Eye (tissue), 1 donor: ENCODE measurements at places on chromosomes 13 and 19.

DNA sequence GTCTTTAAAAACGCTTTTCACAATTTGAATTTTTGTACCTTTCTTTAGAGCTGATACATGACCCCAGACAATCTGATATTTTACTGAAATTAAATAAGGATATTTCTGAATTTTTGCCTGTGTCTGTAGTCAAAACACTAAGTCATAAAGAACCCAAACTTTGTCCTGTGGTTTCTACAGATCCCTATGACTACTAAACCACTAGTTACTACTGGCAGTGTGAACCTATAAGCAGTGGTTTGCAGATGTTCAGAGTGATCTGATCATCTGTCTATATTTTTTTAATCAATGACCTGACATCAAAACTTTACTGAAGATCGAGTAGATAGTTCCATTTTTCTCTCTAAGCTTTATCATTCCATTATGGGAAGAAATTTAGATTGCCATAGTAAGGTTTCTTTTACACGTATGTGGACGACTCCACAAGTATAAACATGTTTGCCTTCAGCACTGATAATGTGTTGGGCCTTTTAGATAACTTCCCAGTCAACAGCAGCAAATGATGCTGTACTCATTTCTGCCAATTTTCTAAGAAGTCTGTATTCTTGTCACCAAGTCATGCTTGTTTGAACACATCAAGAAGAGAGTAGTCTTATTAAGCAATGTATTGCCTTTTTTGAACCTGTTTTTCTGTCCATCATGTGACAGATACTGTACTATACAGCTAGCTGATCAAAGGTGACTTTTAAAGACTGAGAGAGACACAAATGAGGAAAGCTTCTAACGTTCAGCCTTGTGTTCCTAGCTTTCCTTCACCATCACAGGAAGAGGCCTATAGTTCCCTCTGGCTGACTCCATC, 21.8 kb downstream of the POLR1D start:
- DNase-seq: peak; percentile 16

- DNase-seq: peak; percentile 69
These were observed 751 bp downstream of the GRAMD1A start for GRCh38 chr19:35000647-35001501.

- DNase-seq: no peak
These were observed 57.6 kb upstream of the MEDAG start for GRCh38 chr13:30848332-30849027.

DNA sequence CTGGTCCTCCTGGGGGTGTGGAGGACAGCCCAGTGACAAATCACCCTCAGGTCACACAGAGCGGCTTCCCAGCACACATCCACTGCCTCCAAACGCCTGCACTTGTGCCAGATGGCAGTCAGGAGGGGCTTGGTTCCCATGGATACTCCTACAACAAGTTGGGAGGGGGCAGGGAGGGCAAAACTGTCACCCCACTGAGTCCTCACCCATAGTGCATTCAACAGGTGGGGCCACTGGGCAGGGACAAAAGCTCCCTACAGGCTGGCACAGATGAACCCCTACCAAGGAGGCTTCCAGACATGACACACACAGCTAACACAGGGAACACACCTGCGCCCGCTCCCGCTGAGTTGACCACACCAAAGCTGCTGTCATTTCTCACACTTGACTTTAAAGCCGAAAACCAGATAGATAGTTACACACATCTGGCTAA, 120.5 kb downstream of the STK24 start:
- DNase-seq: peak; percentile 37

DNA sequence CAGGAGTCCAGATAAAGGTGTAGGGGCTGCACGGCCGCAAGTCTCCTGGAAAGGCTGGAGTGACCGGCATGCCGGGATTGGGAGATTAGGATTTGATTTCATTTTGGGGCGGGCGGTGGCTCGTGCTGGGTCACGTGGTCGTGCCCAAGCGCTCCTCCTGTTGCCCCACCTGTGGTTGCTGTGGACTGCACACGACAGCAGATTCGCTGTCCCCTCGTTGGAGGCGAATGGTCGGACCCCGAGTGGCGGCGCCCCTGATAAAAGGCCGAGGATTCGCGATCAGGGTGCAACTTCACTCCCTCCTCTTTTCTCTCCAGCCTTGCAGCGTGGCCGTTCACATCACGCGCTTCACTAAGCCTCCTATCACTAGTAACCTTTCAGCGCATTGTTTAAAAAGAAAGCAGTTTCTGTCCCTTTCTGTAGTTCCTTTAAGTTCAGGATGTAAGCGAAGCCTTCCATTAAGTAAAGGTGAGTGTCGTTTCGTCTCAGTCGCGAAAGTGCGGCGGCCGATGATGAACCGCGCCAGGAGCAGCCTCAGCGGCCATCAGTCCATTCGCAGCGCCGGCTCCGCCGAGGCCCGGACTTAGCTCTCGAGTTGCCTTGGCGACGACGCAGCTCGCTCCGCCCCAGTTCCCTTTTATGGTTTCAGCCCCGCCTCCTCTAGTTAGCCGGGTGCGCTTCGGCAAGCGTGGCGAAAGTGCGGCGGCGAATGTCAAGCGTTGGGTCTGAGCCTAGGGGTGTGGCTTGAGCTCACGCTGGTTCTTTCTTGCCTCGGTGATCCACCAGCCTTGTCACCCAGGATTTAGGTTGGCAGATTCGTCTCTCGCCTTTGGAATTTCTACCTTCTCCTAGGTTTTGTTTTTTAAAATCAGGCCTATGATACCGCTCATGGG, 1.7 kb upstream of the PPP1R37 start:
- DNase-seq: peak; percentile 100

- DNase-seq: peak; percentile 32
These were observed 4.9 kb upstream of the TNFSF14 start for GRCh38 chr19:6674868-6675305.

GRCh38 chr13:105914291-105915036, 621.0 kb downstream of the EFNB2 start:
- DNase-seq: peak; percentile 20

DNA sequence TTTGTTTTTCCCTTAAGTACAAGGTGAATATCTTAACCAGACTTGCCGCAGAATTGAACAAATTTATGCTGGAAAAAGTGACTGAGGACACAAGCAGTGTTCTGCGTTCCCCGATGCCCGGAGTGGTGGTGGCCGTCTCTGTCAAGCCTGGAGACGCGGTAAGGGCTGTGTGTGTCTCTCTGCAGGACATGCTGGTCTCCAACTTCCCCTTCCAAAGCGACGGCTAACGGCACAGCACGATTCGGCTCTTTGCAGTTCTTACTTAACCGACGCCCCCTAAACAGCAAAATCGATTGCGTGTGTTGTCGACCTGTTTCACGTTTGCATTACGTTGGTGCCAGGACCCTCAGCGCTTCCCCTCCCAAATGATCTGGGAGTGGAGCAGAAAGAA, 73.2 kb downstream of the GGACT start:
- DNase-seq: no peak

- peak; percentile 67 for DNase-seq
These were observed 15.2 kb downstream of the ZSCAN5C start for GRCh38 chr19:56217039-56217949.

DNA sequence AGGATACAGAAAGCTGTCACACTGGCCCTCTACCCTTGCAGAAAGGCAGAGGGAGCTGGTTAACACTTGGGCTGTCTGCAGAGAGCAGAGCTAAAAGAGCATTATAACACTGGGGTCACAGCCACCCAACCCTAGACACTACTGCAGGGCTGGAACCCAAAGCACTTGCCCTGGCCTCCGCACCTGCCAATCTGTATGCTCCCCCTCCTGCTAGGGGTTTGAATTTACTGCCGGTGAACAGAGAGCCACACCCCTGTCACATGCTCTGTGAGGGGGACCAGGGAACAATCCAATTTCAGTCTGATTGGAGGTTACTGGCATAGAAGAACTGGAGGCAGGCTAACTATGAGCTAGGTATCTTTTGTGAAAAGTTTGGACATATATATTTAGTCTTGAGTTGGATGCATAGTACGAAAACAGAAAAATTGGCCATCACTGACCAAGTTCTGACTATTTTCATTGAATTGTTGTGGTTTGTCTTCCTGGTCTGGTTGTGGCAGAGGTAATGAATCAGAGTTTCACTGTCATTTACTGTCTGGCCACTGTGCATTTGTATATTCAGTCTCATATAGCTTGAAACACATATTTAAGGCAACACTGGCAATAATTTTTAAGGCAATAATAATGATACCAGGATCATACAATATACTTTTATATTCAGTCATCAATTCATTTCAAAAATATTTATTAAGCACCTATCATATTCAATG, 504.3 kb upstream of the ATXN8OS start:
- DNase-seq: no peak

- DNase-seq: no peak
These were observed 111.9 kb downstream of the RXFP2 start for GRCh38 chr13:31851216-31851615.

DNA sequence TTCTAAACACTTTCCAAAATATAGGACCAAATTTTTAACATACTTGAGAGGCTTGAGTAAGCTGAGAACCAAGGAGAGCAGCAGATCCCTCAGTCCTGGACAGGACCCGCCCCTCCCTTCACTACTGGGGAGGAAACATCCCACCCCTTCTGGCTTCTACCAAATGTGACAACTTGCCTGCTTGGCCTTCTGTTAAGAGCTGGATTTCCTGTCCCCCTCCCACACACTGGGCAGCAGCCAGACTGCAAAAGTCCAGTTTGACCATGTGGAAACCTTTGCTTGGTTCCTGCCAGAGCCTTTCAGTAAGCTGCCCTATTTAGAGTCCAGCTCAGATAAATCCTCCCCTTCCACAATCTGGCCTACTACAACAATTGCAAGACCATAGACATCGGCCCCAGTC, 84.3 kb downstream of the FGF14 start:
- no peak for DNase-seq

GRCh38 chr19:58367698-58368454, 5.3 kb upstream of the ZNF497 start:
- no peak for DNase-seq
